Heart left ventricle (tissue), 16 donors: ENCODE measurements at places on chromosomes 12 and 14. TPM values are rescaled to one million over a fixed set of nuclear protein-coding genes. Genes with fewer than 3 reads are reported as not detected.
A peak's percentile ranks its signal among the peaks of the same experiment; 100 is the strongest.

Gene ADAMTS20
- not detected for polyA plus RNA-seq

Gene PKP2
- polyA plus RNA-seq: 206 TPM

Gene NELL2
- polyA plus RNA-seq: not detected

Gene BEGAIN
- polyA plus RNA-seq: 0.24 TPM

Gene LRTM2
- not detected for polyA plus RNA-seq

DNA sequence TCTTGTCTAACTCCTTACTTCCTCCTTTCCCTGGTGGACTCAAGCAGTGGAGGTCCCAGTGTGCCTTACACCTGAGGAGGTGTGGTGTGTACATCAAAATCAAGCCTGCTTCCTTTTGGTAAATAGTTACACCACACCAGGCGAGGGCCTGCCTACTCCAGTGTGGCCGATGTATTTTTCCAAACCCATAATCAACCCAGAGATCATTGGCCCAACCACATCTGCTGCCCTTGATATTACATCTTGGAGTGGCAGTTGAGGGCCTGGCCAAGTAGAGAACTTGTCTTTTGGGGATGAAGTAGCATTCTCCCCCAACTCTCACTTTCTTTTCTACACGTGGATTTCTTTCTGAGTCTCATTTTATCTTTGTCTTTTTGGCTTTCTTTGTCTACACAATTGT, 187.4 kb downstream of the EFCAB11 start:
- DNase-seq: no peak

- no peak for DNase-seq
Observed at GRCh38 chr14:102126807-102127455, 12.8 kb upstream of the WDR20 start.

DNA sequence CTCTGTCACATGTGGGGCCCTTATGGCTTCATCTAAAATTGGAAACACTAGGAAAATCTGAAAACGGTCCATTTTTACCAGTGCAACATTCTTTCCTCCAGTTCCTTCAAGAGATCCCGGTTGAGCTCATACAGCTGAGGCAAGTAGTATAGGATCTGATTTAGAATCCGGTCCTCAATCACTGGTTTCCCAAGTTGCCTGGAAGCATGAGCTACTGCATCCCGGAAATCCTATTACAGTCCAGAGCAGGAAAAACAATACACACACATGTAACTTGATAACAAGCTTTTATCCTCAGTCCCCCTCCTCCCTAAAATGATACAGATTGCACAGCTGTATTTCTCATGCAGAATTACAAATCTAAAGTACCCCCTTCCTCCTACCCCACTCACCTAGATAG, 67.9 kb upstream of the NR2C1 start:
- DNase-seq: no peak

DNA sequence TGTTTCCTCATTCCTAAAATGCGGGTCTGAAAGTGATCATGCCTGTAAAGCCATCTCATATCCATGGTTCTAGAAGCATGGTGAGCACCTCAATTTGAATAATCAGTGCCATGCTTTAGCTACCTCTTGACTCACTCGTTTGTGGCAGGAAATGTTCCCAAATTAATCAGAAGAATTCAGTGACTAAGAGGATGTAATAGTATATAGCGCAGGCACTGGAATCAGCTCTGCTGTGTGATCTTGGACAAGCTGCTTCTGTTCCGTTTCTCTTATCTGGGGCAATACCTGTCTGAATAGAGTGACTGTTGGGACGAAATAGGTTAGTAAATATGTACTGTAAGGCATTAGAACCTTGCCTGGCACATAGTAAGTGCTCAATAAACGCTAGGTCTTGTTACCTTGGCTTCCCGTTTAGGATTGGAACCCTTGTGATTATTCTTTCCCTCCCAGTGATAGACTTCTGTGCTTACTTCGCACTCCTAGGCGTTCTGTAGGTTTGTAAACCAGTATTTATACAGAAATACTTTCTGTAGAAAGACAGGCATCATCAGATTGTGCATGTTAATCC, 820 bp upstream of the SMAGP start:
- no peak for DNase-seq

- peak; percentile 73 for DNase-seq
Observed at GRCh38 chr14:39175445-39176262, 600 bp downstream of the PNN start.

DNA sequence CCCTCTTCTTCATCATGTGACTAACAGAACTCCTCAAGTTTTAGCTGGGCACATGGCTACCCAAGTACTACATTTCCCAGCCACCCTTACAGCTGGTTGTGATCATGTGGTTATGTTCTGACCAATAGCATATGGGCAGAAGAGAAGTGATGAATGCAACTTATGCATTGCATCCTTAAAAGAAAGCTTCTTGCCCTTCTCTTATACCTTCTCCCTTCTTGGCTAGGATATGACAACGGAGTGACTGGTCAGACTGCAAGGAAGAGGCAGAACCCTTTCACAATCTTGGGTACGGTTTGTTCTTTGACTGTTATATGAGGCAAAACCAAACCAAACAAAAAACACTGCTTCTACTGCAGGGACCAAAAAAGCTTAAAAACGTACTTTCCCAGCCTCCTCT, 66.5 kb upstream of the MAX start:
- DNase-seq: no peak

GRCh38 chr12:50825372-50825838, 17.3 kb upstream of the TMPRSS12 start:
- no peak for DNase-seq

DNA sequence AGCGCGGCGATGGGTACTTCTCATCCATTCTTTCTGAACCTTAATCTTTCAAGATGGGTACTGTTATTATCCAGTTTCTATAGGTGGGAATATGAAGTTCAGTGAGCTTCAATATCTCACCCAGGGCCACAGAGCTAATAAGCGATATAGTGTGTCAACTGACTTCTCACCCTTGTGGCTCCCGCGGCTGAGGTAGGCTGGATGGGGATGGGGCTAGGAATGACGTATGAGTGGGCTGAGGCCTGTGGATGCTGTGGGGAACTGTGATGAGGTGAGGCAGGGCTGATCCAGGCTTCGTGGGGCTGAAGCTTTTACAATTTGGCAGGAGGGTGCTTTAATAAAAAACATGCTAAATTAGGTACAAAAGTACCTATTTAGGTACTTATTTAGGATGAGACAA, 32.9 kb upstream of the ATP23 start:
- DNase-seq: no peak

- no peak for DNase-seq
Observed at GRCh38 chr14:37202812-37203211, 5.1 kb downstream of the MIPOL1 start.
